RPMI7951 (cell line): ENCODE measurements at places on chromosomes 4 and X.

DNA sequence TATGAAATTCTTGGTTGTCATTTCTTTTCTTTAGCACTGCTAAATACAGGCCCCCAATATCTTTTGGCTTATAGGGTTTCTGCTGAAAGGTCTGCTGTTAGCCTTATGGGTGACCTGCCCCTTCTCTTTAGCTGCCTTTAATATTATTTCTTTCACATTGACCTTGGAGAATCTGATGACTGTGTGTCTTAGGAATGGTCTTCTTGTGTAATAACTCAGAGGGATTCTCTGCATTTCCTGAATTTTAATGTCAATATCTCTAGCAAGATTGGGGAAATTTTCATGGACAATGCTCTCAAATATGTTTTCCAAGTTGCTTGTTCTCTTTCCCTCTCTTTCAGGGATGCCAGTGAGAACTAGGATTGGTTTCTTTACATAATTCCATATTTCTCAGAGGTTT lies 292.4 kb downstream of the SLC7A11 start:
- DNase-seq: no peak

- no peak for DNase-seq
Observed at GRCh38 chrX:38860106-38861013, 59.1 kb downstream of the MID1IP1 start.

DNA sequence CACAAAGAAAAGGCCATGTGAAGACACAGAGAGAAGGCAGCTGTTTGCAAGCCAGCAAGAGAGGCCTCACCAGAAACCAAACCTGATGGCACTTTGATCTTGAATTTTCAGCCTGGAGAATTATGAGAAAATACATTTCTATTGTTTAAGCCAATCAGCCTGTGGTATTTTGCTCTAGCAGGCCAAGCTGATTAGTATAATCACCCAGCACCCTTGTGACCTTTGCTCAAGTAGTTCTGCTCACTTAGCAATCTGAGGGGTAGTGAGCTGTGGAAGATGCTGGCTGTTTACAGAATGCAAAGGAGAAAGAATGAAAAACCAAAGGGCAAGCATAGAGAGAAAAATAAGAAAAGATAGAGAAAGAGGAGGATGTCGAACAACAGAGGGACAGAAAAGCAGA lies 396.4 kb upstream of the BOD1L1 start:
- DNase-seq: no peak

- no peak for DNase-seq
Observed at GRCh38 chr4:17797808-17798207, 12.7 kb downstream of the DCAF16 start.

DNA sequence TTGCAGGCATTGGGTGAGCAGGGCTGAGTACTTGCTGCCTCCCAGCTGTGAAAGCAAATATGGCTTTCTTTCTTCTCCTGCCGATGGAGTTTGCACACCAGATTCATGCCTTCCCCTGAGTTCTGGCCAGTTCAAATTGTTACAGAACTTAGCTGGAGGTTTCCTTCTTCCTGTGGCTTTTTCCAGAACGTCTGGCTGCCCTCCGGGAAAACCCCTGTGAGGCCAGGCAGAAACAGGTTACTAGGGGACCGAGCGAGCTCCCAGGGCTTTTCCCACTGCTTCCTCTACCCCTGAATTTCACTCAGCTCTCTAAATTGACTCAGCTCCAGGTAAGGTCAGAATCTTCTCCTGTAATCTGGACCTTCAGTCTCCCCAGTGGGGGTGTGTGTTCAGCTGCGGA lies 482.4 kb downstream of the C4orf33 start:
- DNase-seq: no peak

- no peak for DNase-seq
Observed at GRCh38 chr4:171928336-171928735, 115.1 kb downstream of the GALNTL6 start.

- DNase-seq: no peak
Observed at GRCh38 chr4:20287246-20287645, 35.5 kb downstream of the SLIT2 start.

- DNase-seq: peak; percentile 84
Observed at GRCh38 chr4:186845137-186845842, 121.6 kb upstream of the FAT1 start.

DNA sequence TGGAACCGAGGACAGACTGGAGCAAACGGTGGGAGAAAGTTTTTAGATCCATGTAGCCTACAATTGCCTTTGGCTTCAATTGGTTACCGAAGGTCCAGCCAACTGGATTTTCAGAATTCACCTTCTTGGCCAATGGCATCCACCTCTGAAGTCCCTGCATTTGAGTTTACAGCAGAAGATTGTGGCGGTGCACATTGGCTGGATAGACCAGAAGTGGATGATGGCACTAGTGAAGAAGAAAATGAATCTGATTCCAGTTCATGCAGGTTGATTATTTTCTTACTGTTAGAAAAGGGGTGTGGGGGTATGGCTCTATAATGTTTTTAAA lies 702 bp downstream of the KLHL5 start:
- no peak for DNase-seq

DNA sequence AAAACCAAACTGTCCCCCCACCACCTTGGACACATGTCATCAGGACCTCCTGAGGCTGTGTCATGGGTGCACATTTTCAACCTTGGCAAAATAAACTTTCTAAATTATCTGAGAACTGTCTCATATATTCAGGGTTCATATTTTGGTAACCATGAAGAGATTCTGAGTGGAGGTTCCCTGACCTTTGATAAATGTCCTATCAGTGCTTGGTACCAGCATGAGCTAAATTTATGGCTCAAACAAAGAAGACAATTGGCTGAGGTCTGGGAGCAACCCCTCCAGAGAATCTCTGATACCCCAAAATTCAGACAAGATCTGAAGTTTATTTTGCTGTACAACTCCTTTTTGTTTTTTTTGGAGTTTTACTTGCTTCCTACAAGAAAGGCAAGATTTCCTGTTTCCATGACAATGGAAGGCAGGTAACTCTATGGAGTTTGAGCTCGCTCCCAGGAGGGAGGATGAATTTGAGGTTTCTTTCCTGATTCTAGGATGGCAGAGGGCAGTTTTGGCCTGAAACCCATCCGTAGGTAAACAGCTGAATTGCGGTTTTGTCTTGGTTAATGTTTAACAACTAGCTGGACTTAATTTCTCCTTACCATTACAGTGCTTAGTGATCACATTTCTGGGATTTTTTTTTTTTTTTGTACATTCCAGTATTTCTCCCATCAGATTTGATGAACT lies 14.5 kb downstream of the UGT2B15 start:
- DNase-seq: no peak

GRCh38 chr4:114386637-114387233 lies 211.9 kb upstream of the UGT8 start:
- peak; percentile 11 for DNase-seq

DNA sequence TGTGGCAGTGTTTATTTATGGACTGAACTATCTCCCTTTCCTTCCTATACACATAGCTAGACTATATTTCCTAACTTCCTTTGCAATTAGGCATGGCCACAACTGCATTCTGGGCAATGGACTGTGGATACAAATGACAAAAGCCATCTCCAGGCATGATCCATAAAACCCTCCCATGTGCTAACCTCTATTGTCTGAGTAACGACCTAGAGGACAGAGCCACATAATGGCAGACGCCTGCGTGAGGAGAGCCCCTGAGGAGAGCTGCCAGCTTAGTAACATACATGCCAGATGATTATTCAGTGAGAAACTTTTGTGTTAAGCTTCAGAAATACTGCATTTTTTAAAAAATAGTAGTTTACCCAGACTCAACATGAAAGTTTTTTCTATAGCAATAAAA lies 142.9 kb downstream of the ADGRA3 start:
- no peak for DNase-seq

- DNase-seq: no peak
Observed at GRCh38 chr4:150940123-150940522, 75.0 kb downstream of the LRBA start.

DNA sequence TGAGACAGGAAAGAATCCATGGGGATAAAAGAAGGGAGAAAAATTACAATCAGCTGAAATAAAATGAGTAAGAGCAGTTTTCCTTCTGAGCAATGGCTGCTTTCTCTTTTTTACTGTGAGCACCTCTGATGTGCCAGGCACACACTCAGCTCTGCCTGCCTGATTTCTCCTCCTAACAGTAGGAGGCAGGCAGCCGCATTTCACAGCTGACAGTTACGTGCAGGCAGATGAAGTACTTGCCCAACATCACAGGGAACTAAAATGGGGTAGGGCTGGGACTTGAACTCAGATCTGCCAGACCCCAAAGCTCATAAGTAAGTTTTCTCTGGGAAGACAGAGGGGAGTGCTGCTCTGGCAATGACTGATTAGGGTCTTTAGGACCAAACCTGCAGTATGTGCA lies 54.6 kb downstream of the C4orf50 start:
- DNase-seq: no peak

GRCh38 chr4:118760092-118760491 lies 74.9 kb downstream of the METTL14 start:
- DNase-seq: no peak

DNA sequence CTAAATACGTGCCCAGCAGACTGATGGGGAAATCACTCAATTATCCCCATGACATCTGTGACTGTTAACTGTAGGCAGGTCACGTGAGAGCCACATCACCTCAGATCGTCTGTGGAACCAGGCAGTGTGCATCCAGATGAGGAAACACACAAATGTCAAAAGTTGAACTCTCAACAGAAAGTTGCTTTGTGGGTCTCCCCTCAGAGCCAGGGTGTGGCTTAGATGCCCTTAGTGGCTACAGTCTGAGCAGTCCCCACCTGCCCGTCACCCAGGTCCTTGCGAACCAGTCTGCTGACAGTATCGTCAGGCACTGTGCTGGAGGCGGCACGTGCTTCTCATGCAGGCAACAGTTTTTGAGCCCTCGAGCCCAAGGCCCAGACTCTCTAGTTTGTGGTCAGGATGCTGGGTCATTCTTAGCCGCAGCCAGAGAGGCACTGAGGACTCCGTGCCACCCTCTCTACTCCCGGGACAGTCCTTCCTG lies 10.8 kb downstream of the TMEM187 start:
- no peak for DNase-seq

DNA sequence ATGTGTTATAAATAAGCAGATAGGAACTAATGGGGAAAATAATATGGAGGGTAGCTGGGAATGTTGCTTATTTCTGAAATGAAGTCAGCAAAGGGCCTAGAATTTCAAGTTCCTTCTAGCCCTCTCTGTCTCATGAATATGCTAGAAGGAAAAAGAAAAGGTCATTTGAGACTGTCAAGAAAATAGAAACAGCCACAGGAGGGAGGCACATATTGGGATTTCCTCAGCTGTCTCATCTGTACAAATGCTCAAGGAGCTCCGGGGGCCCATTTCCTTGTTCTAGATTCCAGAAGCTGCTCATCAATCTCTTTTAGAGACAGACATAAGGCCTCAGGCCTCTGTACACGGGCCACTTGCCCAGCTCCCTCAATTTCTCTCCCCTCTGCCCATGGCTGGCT lies 127.6 kb upstream of the ETNPPL start:
- DNase-seq: no peak
